ENCODE measurements at places on chromosomes 13 and 19.

- DNase-seq, result no peak
Observed at GRCh38 chr13:30776661-30777060, 41.3 kb downstream of the ALOX5AP start.

DNA sequence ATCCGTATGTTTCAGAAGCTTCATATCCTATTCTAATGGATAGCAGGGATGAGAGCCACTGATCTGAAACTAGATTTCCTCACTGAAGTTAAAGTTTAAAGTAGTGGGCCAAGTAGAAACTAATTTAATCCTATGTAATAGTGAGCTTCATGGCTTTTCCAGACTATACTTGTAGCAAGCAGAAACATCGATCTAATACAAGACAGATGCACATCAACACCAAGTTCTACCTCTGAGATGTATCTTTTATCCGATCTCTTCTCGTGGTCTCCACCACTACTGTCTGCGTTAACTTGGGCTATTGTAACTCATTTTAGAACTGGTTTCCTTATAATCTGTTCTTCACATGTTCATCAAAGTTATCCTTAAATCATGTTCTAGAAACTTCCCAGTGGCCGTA, 3.1 kb downstream of the ERCC5 start:
- no peak for DNase-seq

GRCh38 chr19:38715555-38715954, 28.7 kb downstream of the CAPN12 start:
- DNase-seq, result no peak

GRCh38 chr19:835210-835810, 5.5 kb upstream of the PRTN3 start:
- no peak for DNase-seq

- no peak for DNase-seq
Observed at GRCh38 chr13:73481886-73482445, 423.2 kb downstream of the KLF5 start.

DNA sequence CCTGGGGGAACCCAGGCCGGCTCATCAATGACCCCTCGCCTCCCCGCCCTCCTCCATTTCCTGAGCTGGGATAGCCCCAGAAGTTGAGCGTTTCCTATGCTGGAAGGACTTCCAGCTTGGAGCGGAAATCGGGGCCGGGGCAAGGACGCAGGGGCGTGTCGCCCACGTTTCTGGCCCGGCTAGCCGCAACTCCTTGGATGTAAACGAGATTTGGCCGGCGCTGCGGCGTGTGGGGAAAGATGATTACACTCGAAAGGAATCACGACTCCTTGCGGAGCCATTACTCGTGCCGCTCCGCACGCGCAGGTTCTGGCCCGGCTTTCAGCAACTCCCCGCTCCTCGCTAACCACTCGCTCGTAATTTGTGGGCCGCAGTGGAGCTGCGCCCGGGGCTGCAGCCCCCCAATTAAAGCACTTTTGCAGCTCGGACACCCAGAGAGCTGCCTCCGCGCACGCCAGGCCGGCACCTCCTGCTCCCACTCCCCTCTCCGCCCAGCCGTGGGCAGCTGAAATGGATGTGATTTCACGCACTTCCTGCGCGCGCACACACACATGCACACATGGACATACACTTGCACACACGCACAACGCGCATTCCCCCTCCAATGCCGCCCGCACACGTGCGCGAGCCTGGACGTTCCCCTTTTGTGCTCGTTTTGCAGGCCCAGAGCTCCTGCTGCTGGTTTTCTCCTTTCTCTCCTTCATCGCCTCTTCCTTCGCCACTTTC, 15.7 kb downstream of the ZIC5 start:
- DNase-seq, result peak; percentile 83

- DNase-seq, result no peak
Observed at GRCh38 chr13:60201286-60201685, 37.6 kb upstream of the DIAPH3 start.

DNA sequence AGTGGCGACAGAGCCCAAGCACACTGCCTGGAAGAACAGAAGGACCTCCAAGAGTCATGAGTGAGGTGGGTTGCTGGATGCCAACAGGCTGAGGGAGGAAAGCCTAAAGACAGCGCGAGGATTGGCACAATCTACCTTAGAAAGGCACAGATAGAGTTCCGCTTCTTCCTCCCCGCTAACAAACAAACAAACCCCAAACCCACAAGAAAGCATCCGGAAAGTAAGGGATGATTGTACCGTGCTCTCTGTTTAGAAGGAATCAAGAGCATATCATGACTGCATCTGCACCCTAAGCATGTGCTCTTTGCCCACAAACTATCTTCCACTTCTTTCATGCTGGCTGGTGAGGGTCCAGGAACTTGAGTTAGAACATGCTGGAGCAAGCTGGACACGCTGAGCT, 233.0 kb upstream of the KLF12 start:
- DNase-seq, result no peak

- DNase-seq, result no peak
Observed at GRCh38 chr19:41083516-41083915, 4.7 kb upstream of the CYP2A13 start.

- DNase-seq, result no peak
Observed at GRCh38 chr13:47959468-47960247, 41.4 kb downstream of the SUCLA2 start.

GRCh38 chr19:49939721-49940481, 10.6 kb upstream of the NUP62 start:
- no peak for DNase-seq

DNA sequence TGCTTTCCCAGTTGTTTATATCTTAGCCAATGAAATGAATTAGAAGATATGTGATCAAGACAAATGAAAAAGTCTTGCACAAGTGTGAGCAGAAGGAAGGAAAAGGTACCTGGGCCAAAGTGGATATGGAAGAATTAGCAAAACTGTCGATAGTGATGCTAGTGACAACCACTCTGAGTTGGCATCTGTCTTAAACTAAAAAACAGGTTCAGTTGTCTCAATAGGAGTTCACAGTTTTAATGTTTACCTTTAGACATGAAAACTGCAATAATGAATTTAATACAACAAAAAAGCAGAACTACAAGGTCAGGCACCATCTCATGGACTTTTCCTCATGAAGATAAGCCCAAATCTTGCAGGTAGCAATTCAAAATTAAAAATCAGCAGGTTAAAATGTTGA, 688.5 kb downstream of the EFNB2 start:
- DNase-seq, result no peak

DNA sequence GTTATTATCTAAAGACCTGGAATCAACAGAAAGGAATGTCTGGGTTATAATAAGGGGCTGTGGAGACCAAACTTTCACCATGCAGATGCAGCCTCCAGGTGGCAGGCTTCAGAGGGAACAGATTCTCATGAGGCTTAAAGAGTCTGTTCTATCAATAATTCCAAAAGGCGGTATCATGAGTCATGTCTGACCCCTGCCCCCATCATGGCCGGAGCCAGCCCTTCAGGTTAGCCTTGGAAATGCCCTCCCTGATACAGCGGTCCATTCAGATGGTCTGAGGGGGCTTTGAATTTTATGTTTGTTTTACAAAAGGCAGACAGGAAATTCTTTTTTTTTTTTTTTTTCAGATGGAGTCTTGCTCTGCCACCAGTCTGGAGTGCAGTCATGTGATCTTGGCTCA, 21.7 kb upstream of the LAMP1 start:
- DNase-seq, result no peak

- DNase-seq, result peak; percentile 85
Observed at GRCh38 chr13:98576963-98577835, at the start of gene STK24. TSS of gene STK24 (minus strand) at chr13:98577107. CDS start at chr13:98576786, 321 bp downstream.

Measured in right forelimb (tissue), 1 donor.